Stimulated activated CD8-positive, alpha-beta memory T cell treated with anti-CD3 and anti-CD28 coated beads, Interleukin-4, amount 100 ng/mL, for 48 hours (primary cell): ENCODE measurements at places on chromosomes 16 and 17.
A peak's percentile ranks its signal among the peaks of the same experiment; 100 is the strongest.

GRCh38 chr16:50257876-50258275 is 8.5 kb upstream of the ADCY7 start:
- peak; percentile 14 for DNase-seq

- DNase-seq = no peak
These were observed 4.2 kb downstream of the RPS6KB1 start for GRCh38 chr17:59897090-59897489.

GRCh38 chr17:28719021-28719433 is 758 bp upstream of the RPL23A start:
- no peak for DNase-seq

DNA sequence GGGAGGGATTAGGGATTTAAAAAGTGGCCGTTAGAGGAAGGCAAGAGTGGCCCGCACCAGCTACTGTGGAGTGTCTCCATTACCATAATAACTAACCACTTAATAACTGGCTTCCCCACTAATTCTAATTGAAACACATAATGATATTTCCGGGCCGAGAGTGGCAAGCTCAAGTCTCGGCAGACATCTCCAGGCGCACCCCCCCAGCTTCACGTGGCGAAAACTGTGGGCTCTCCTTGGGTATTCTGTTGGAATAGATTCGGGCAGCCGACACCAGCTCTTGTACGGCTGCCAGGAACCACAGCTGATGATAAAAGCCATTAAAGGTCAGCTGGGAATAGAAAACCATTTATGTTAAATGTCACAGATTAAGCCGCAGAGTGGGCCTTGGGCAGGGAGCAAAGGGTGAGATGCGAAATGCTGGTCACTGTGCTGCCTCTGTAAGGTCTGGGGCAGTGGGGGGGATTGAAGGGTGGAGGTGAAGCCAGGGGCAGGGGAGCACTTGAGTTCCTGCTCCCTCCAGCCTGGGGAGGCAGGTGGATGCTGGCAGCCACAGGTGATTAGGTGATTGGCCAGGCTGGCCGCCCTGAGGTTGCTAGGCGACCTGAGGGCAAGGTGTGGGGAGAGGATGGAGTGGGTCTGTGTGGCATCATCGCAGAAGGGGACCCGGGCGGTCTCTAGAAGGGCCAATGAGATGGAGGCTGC is 115.6 kb upstream of the SDK2 start:
- no peak for DNase-seq

DNA sequence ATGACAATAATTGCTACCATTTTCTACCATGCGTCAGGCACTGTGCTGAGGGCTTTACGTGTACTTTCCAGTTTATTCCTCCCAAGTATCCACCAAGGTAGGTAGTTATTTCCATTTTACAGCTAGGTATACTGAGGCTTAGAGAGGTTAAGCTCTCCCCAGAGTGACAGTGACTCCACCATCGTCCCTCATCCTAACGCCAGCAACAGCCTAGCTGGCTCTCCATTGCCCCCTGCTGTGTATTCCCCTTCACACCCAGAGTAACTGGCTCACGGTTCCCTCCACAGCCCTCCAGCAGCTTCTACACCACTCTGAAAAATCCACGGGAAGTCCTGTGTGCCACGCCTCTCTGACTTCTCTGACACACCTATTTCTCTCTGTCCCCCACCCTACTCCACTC is 7.1 kb upstream of the ASGR1 start:
- DNase-seq = no peak

DNA sequence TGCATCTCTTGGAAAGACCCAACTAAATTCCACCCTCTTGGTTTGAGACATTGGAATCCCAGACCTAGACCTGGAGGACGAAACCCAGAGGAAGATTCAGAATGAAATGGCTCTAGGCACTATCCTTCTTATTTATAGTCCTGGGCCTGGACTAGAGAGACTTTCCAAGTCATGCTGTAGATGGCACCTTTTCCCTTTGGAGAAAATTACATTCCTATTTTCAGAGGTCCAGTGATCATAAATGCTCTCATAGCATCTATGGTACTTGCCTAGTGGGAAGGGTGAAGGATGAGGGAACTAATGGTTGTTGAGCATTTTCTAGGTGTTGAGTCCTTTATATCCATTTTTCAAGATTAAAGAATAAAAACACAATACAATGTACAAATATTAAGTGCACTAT is 37.1 kb downstream of the SPACA3 start:
- DNase-seq = no peak

- DNase-seq = no peak
These were observed 437.7 kb downstream of the HS3ST3B1 start for GRCh38 chr17:14738652-14738988.

- no peak for DNase-seq
These were observed 94.1 kb downstream of the PRKCB start for GRCh38 chr16:23929856-23930255.

DNA sequence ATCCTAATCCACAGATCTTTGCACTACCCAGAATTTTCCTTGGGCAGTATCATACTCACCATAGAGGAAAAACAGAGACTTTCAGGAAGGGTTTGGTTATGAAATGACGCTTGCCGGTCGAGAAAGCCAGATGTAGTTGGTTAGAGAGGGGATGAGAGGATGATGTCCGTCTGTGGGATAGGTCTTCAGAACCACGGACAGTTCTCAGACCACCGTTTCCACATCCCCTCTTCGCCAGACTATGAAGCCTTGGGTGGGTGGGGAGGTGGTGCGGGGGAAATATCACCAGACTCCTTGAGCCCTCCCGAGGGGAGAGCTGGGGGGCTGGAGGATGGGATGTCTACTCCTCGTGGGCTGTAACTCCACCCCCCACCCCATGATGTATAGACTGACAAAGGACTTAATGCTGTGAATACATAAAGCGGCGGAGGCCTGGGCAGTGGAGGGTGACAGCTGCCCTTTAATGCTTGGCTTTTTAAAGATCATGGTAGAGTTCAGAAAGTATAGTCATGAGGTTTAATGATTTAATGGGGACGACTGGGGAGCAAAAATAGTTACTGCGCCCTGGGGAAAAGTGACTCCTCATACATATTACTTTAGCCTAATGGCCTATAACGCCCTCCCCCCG is 96.6 kb downstream of the MRM1 start:
- DNase-seq = no peak

DNA sequence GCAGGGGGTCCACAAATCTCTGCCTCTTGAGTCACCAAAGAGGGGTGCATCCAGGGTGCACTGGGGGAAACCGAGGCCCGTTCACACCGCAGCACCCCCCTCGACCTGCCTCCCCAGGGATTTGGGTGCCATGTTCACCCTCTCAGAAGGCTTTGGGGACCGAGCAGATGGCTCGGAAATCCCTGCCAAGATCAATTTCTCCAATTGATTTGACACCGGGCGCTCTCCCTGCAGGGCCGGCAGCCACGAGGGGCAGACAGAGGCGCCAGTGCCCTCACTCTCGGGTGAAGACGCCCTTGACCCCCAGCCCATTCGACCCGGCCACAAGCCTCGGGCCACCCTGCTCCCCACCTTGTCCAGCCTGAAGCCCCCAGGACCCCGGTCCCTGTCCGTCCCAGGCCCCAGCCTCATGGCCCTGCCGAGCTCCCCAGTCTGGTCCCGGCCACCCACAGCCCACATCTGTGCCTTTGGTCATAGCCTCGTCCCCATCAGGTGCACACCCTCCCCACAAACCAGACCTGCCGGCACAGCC is 9.3 kb downstream of the SSTR5 start:
- DNase-seq = no peak

GRCh38 chr17:77312786-77313599 is 172.2 kb downstream of the SEC14L1 start:
- DNase-seq = no peak

GRCh38 chr17:37731056-37731455 is 13.8 kb downstream of the HNF1B start:
- DNase-seq = no peak

DNA sequence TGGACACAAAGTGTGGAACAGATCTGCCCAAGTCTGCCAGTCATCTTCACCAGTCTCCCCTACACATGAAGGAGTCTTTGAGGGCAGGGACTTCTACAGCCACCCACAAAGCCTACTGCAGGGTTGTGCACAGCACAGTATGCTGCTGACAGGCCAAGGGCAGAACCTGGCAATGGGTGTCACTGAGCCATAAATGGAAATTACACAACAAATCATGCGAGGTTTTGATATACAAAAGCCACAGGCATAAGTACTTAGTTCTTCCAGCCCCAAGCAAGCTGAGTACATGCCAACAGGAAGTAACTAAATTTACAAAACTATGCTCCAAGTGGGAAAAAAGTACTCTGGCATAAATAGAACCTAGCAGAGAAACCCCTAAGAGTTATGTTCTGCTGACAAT is 7.8 kb upstream of the PSMC3IP start:
- DNase-seq = no peak
